ENCODE measurements at places on chromosomes 16 and 17.

GRCh38 chr17:63685578-63685977 lies 14.3 kb downstream of the LIMD2 start:
- no peak for DNase-seq

DNA sequence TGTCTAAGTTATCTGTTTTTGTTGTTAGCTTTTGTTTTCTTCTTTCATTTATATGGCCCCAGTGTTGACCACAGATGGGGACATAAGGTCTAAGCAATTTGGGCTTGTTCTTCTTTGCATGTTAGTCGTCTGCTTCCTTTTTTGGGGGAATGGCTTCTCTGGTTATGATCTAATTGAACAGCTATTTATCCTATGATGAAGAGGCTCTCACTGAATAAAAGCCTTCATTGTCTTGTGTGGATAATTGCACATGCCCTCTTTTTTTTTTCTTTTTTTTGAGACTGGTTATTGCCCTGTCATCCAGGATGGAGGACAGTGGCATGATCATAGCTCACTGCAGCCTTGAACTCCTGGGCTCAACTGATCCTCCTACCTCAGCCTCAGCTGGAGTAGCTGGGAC lies 13.7 kb downstream of the SMARCE1 start:
- DNase-seq: no peak

GRCh38 chr16:66335704-66336329 lies 30.7 kb upstream of the CDH5 start:
- DNase-seq: no peak

GRCh38 chr17:52145476-52145875 lies 13.0 kb downstream of the CA10 start:
- DNase-seq: no peak

DNA sequence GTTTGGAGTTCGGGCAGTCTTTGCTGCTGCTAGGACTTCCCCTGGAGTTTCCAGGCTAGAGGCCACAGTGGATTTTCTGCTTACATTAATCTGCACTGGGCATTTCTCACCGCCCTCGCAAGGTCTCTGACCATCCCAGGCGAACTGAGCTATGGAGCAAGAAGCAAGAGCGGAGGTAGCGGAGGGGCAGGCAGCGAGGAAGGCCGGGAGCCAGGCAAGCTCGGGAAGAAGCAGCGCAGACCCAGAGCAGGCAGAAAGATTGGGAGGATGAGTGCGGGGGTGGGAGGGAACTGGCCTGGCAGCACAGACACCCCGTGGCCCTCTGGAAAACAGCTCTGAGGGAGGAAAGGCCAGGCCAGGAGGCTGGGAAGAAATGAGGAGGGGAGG lies 3.8 kb downstream of the COTL1 start:
- DNase-seq: no peak

DNA sequence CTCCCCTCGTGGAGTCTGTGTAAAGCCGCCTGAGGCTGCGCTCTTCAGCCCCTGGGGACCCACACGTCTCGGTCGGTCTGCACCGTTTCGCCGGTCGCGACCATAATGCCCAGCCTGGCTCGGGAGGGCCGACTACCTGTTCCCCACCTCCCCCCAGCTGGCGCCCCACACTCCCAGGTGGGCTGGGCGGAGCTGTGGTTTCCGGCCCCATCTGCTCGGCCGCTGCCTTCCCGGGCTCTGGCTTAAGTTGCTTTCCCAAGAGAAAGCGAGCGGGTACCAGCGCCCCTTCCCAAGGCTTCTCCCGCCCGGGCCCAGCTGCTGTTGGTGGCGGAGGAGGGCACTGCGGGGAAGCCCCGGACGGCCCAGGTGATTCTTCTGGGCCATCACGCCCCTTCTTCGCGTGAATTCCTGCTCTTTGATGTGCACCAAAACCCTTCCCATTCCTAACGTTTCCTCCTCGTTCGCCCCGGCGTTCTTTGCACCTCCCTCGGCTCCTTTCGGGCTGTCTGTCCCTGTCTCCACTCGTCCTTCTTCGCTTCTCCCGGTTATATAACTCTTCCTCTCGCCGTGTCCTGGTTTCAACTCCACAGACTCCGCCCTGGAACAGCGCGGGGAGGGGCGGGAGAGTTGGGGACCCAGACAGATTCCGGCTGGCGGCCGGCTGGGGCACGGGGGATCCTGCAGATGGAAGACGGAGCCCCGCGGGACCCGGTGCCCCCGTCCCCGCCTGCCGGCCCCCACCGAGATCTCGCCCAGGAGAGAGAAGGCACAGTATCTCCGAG lies 2.0 kb downstream of the KDM6B start:
- DNase-seq: no peak

DNA sequence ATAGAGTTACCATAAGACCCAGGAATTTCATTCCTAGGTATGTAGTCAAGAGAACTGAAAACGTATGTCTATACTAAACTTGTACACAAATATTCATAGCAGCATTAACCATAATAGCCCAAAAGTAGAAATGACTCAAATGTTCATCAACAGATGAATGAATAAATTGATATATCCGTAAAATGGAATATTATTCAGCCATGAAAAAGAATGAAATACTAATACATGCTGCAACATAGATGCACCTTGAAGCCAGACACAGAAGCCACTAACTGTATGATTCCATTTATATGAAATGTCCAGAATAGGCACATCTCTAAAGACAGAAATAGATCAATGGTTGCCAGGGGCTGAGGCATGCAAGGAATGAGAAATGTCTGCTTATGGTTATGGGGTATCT lies 484.1 kb downstream of the SLC39A11 start:
- DNase-seq: no peak

DNA sequence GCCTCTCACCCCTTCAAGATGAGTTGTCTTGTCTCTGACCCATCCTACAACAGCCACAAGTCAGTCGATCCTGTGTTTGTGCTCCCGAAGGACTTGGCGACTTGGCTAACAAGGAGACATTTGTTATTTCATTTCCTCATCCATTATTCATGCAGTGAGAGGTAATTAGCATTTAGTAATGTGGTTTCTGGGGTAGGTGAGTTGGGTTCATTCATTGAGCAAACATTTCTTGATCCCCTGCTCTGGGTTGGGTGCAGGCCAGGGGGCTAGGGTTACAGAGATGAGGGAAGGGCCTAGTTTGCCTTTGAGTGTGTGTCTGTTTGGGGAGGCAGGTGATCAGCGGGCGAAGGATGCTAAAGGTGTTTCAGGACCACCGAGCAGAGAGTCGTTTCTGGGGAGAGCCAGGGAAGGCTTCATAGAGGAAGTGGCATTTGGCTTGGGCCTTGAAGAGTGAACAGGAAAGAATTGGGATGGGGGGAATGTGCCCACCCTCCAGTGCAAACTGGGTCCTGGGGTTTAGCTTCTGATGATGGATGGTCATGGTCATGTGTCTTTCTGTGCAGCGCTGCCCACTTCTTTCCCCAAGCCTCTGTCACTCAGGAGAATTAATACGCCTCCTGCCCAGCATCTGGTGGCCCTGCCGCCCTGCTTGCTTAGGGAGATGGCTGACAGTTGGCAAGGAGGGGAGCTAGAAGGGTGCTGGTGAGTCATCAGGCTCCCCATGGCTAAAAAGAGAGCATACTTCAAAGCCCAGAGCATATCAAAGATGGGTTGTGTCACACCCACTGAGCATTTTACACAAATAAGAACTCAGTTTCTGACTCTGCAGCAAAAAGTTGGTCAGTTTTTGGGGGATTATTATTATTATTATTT lies 38.5 kb downstream of the MSI2 start:
- no peak for DNase-seq
